ENCODE measurements at places on chromosomes 4 and X.
A peak's percentile ranks its signal among the peaks of the same experiment; 100 is the strongest.

DNA sequence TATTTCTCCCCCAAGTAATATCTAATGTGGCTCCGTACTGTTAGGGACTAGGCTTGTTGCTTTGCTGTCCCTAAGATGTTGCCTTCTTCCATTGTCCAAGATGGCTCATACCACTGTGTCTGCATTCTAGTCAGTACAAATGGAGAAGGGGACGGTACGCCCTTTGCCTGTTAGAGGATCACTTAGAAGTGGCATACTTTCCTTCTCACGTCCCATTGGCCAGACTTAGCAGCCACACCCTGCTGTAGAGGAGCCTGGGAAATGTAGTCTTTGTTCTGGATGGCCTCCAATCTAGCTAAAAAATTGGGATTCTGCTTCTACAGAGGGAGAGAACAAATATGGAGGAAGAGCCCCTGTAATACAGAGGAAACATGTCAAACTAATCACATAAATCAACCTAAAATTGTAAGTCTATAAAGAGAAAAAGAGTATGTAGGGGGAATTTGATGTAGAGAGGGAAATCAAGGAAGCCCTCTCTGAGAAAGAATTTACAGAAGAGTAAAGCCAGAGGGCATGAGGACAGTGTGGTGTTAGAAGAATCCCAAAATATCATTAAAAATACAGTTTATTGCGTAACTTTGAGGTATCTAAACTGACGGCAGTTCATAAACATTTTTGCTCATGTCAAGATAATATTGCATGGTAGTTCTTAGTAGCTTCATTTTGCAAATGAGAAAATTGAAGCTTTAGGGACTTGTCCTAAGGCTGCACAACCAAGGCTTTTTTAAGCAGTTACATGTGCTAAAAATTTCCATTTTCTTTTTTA lies 15.1 kb downstream of the PRIMPOL start:
- DNase-seq, result peak; percentile 20

- DNase-seq, result no peak
These were observed 1860.5 kb upstream of the ADGRL3 start for GRCh38 chr4:59339631-59340030.

GRCh38 chr4:2489841-2490552 lies 21.1 kb downstream of the RNF4 start:
- no peak for DNase-seq

DNA sequence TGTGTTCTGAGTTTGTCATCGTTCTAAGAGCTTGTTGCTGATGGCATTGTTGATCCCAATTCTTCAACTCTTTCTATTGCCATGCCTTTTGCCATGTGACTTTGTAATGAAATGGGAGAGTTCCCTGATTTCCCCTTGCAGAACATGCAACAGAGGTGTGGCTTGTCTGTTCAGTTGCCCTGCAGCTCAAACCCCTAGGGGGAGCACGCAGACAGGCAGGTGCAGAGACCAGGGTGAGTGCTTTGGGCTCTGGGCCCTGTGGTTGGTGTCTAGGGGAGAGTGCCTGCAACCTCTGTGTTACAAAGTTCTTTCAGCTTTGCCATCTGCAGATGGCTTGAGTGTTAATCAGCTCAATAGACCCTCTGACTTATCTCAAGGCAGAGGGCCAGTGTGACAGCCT lies 332.7 kb downstream of the MID1IP1 start:
- no peak for DNase-seq
